ENCODE measurements at places on chromosomes 6 and 20.

DNA sequence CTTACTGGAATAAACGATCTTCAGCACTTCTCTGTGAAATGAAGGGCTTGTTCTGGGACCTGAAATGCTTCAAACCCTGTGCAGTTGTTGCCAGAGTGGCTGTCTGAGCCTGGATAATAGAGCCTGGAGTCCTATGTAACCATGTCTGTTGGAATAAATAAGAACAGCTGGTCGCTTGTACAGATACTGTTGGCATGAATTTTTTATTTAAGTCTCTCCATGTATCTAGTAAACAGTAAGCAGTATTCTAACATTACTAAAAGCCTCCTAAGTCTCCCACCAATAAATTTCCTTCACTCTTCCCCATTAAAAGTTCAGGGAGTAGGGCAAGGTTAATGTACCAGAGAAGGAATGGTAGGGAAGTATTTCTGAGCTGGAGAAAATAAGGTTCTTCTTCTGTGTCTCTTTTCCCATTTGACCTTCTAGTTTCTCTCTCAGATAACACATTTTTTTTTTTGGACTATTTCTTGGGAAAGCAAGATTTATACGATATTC is 227.5 kb downstream of the PRL start:
- DNase-seq, result no peak

- DNase-seq, result no peak
These were observed 11.8 kb upstream of the IBTK start for GRCh38 chr6:82259389-82259788.

DNA sequence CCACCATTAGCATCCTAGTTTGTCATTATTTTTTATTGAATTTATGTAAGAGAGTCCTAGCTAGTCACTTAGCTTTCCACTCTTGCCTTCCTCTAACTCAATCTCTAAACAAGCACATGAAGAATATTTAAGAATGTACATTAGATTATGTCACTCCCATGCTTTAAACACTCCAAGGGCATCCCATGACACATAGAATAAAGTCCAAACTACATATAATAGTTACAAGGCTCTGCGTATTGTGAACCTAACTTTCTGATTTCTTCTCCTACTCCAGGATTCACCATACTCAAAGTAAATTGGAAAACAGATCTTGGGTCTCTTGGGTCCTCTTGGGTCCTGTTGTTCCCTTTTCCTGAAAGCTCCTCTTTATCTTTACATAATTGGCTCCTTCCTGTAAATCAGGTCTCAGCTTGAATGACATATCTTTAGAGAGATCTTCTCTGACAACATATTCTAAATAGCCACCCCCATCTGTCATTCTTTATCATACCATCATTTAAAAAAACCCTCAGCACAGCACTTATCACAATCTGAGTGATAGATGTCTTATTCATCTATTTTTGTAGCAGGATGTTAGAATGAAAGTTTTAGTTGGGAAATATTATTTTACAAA is 1042.4 kb upstream of the FLRT3 start:
- DNase-seq, result no peak

DNA sequence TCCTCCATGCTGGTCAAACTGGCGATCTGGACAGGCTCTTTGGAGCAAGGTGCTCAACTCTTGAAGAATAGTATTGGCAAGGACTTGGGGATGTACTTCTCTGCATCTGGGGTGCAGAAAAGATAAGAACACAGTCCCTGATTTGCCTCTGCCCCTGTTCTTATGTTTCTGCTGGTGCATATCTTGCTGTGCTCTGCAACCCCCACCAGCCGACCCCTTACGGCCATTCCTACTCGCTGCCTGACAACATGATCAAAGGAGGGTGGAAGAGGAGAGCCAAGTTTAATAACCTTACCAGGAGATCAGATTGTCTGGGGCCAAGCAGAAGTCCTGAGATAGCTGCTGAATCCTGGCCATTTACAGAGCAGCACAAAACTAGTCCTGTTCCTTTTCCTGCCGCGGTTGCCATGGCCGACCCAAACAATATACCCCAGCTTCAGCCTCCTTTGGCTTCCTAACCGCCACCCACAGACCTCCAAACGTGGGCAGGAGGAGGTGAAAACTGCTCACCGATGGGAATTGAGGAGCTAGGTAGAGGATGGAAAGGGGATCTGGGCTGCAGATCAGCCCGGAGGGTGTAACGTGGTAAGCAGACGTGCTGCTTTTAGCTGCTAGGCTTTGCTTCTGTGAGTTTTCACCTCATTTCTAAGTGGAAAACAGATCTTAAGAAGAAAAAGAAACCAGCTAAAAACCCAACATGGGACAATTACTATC is 60.9 kb downstream of the ATXN1 start:
- DNase-seq, result no peak

- DNase-seq, result no peak
These were observed 172.6 kb upstream of the BMP5 start for GRCh38 chr6:56047931-56048540.

DNA sequence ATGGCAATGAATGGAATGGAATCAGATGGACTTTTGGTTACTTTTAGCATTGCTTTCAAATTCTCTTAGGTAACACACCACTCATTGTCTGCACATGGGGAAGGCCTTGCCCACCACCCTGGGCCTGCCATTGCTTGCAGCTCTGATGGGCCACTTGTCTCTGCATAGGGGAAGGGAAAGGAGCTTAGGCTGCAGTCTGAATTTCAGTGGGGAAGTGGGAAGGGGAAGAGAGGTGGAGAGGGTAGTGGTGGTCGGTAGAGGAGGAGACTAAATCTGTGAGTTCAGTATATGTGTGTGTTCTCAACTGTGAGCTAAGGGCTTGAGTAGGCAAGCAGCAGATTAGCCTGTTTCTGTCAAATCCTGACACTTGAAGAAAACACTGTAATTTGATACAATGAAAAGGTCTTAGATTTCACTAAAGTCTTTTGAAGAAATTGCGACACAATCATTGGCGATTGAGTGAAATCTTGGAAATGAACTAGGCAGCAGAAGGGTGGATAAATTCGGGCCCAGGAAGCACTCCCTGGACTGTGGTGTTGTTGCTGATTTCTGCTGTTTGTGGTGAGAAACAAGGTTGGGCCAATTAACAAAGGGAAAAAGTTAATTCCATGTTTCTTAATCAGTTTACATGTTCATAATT is 80.6 kb downstream of the OTOR start:
- no peak for DNase-seq

- DNase-seq, result no peak
These were observed 10.7 kb downstream of the ENPP5 start for GRCh38 chr6:46160102-46160501.

Measured in stimulated activated CD8-positive, alpha-beta memory T cell treated with anti-CD3 and anti-CD28 coated beads, Interleukin-4, amount 100 ng/mL, for 1 hour (primary cell).